Left colon (tissue), 2 donors: ENCODE measurements at places on chromosomes 16 and 17.

DNA sequence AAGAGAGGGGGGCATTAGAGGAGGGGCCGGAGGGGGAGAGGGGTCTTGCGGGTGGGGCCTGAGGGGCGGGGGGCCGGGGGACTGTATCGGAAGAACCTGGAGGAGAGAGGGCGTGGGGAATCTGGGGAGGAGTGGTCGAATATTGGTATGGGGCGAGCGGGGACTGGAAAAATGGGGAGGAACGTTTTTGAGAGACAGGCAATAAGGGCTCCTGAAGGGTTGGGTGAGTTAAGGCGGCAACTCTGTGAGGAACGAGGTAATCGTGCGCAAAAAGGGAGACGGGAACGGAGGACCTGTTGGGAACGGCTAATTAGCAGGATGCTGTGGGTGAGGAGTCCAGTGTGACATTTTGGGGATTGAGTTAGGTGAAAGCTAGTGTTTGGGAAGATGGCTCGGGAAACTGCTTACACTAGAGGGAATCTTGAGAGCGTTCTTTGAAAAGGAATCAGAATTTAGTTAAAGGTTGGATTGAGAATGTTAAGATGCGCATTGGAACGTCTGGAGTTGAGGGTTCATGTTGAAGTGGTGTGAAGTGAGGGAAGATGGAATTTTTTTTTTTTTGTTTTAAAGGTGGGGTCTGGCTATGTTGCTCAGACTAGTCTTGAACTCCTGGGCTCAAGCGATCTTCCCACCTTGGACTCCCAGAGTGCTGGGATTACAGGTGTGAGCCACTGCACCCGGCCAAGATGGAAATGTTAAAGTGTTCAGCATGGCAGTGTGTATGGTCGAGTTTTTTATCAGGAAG, 662 bp downstream of the WIPF2 start:
- no peak for DNase-seq

- no peak for DNase-seq
Measured at GRCh38 chr17:28346199-28346580, 10.6 kb downstream of the TNFAIP1 start.

- DNase-seq, result no peak
Measured at GRCh38 chr17:65856865-65857264, 295.4 kb upstream of the AXIN2 start.

GRCh38 chr16:27315333-27316037, 1.7 kb downstream of the IL4R start:
- peak; percentile 53 for DNase-seq

DNA sequence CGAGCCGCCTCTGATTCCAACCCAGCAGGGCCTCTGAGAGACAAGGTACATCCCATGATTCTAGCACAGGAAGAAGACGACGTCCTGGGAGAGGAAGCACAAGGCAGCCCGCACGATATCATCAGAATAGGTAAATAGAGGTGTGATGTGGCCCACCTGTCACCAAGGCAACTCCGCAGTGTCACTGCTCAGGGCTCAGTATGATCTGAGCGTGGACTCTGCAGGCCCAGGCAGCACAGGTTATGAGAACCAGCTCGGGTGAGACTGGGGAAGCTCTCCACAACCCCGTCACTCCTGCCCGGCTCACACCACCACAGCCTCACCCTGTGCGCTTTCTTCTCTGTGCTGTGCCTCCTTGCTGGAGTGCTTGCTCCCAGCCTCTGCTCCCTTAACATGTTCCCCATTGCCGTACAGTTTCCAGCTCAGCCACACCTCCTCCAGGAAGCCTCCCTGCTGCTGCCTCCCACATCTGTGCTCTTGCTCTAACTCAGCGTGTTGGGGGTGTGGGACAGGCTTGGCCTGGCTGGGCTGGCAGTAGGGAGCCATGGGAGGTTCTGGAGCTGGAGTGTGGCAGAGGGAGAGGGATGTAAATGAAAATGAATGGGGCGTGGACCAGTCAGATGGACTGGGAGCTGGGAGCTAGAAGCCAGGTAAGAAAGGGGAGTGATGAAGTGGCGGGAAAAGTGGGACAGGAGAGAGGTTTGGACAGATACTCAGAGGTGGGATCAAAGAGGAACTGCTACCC, 7.7 kb downstream of the METTL22 start:
- DNase-seq, result no peak

- DNase-seq, result no peak
Measured at GRCh38 chr17:42155614-42156045, 841 bp upstream of the RAB5C start.

DNA sequence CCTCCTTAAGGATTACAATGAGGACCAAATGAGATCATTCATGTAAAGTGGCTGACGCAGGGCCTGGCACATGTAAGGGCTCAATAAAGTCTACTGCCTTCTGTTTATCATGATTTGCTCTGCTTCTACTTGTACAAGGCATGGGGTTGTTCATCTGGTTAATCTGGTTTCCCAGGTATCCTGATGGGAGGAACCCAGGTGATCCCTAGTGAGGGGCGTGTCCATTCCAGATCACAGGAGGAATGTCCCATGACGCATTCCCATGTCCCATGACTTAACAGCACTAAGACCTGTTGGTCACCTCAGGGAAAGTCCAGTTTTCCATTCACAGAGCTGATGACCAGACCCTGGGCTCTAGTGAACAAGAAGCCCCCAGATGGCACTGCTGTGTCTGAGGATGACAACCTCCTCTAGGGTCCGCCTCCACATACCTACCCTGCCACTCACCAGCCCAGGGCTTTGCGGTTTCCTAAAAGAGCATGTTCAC, 11.5 kb upstream of the TPPP3 start:
- peak; percentile 75 for DNase-seq

- no peak for DNase-seq
Measured at GRCh38 chr17:9912121-9913099, 7.3 kb upstream of the RCVRN start.

DNA sequence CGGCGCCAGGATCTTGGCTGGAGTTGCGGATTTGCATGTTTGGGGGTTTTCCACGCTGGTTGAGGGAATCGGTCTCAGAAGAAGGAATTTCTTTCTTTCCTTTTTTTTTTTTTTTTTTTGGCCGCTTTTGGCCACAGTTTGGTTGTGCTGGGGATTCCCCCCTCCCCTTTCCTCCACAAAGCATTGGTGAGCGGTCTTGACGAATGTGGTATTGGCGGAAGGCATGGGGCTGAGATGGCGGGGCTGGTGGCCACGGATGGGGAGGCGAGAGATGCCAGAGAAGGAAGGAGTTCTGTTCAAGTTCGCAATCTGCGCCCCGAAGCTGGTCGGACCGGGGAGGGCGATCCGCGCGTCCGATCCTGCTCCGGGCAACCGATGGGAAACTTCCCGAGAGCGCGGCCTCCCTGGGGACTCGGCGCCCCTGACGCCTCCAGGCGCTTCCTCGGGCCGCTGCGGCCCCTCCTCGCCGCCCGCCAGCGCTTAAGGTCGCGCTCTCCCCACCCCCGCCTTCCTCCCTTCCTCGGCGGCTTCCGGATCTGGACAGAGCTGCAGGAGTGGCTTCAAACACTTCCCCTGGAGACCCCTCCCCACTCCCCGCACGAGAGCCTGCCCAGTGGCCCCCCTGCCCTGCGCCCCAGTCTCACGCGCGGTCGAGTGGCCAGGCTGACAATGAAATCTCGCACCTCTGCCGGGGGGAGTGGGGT, 43.2 kb downstream of the RAI1 start:
- no peak for DNase-seq
